Activated T-helper 2 cell treated with anti-CD3 and anti-CD28 coated beads, Interferon-gamma antibody, Interleukin-2, Interleukin-4, amounts not matched to agents 10 μg/mL and 5 μg/mL and 100 μg/mL, durations not matched to agents 14 hours and 24 hours and 36 hours (primary cell): ENCODE measurements at places on chromosomes 13 and 19.

- H3K27ac ChIP-seq = no peak overlapping the region
- no peak for DNase-seq
- H3K36me3 ChIP-seq = no peaks in the 10 kb centered on the region
- H3K4me1 ChIP-seq = no peaks in the 10 kb centered on the region
- H3K4me3 ChIP-seq = no peak overlapping the region
Observed at GRCh38 chr13:110331362-110331761, 24.3 kb downstream of the COL4A2 start.

DNA sequence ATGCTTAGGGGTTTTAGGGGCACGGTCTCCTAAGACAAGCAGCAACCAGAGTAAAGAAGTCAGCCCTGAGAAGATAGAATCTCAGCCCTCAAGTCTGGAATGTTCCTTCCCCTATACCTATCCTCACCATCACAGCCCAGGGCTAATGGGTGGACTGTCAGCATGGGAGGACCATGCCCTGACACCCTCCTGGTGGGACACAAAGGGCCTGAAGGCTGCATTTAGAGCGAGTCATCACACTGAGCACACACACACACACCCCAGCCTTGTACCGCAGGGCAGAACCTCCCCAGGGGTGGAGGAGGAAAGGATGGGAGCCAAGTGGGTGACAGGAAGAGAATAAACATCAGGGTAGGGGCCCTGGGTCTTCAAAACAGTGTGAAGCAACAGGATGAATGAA, 174.8 kb upstream of the SERP2 start:
- no peak overlapping the region for H3K27ac ChIP-seq
- no peaks in the 10 kb centered on the region for H3K36me3 ChIP-seq
- no peak for DNase-seq
- no peak overlapping the region for H3K4me3 ChIP-seq

DNA sequence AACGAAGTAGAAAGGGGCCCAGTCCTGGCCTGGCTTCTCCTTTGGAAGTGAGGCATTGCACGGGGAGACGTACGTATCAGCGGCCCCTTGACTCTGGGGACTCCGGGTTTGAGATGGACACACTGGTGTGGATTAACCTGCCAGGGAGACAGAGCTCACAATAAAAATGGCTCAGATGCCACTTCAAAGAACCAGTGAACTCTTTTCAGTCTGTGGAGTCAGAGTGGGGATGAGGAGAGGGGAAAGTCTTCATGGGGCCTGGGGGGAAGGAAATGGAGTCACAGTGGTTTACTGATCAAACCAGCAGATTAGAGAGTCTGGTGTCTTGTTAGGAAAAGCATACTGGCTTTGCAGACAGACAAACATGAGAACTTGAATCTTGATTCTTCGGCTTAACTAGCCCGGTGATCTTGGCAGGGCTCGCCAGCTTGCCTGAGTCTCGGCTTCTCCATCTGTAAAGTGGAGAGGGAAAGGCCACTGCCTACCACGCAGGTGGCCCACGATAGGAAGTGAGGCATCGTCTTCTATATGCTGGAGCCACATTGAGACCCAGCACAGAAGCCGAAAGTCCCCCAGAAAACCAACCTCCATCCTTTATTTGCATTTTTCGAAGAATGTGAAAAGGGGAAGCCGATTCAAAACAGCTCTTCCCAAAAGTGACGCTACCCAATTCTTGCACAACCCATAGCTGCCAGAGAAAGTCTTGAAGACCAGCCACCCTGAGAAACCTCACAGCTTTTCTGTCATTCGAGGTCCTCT, at the start of gene FFAR1:
Gene FFAR1, plus strand, starts transcription at position 732 of the 759 bp plus-strand sequence. CDS start 3,650 bp downstream, outside the sequence.
- H3K4me3 ChIP-seq = peak within 1 kb of the TSS; percentile 58
- DNase-seq = peak; percentile 23
- H3K4me1 ChIP-seq = peaks cover 30% of the 10 kb centered on the region
- H3K36me3 ChIP-seq = no peaks in the 10 kb centered on the region

GRCh38 chr13:51873117-51873798, 11.5 kb downstream of the CCDC70 start:
- no peak for DNase-seq
- H3K4me3 ChIP-seq = no peak overlapping the region
- H3K36me3 ChIP-seq = no peaks in the 10 kb centered on the region
- H3K27ac ChIP-seq = no peak overlapping the region
- H3K4me1 ChIP-seq = no peaks in the 10 kb centered on the region

DNA sequence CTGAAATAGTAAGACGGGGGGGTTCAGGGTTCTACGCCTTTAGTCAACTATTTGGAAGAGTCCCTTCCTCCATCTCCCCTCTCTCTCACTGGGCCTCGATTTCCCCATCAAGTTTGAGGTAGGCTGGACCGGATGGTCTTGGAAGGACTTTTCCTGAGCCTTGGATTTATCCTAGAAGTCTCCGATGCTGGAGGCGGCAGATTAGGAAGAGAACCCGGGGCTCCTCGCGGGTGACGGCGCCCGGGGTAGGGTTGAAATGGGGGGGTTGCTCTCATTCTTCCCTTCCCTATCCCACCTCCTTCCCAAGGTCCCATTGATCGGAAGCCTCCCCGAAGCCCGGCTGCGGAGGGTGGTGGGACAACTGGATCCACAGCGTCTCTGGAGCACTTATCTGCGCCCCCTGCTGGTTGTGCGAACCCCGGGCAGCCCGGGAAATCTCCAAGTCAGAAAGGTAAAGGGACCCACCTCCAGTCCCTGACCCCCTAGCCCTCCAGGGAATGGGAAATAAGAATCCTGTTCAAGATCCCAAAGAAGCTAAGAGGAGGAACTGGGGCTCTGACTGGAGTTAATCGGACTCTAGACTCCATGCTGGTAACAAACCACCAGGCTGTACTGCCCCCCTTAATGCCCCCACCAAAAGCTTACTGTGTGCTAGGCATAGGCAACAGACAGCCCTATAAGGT, 781 bp downstream of the QPCTL start:
- peak overlapping the region; percentile 99 for H3K27ac ChIP-seq
- H3K4me3 ChIP-seq = peak overlapping the region; percentile 94
- H3K36me3 ChIP-seq = peaks cover 54% of the 10 kb centered on the region
- peaks cover 17% of the 10 kb centered on the region for H3K4me1 ChIP-seq

GRCh38 chr13:112113851-112114250, 46.9 kb downstream of the SOX1 start:
- no peak overlapping the region for H3K4me3 ChIP-seq
- H3K4me1 ChIP-seq = no peaks in the 10 kb centered on the region
- no peak for DNase-seq
- peaks cover 15% of the 10 kb centered on the region for H3K27me3 ChIP-seq

DNA sequence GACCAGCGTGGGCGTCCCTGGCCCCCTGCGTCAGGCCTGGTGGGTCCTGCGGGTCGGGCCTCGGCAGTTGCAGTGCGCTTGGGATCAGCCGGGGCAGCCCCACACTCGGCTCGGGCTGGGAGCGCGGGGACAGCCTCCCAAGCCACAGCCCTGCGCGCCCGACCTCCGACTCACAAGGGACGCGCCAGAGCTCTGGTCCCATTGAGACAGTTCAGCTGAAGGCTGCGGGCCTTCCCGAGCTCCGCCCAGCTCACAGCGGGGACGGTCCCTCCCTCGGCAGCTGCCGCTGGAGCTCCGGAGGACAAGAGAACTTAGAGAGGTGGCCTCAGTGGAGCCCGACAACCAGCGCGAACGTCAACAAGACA, 45.7 kb upstream of the ZNF730 start:
- no peaks in the 10 kb centered on the region for H3K4me1 ChIP-seq
- no peaks in the 10 kb centered on the region for H3K27me3 ChIP-seq
- DNase-seq = no peak

- peaks cover 88% of the 10 kb centered on the region for H3K36me3 ChIP-seq
- DNase-seq = no peak
- no peak overlapping the region for H3K27ac ChIP-seq
- H3K4me3 ChIP-seq = no peak overlapping the region
Observed at GRCh38 chr19:14412996-14413692, 6.0 kb downstream of the DDX39A start.

DNA sequence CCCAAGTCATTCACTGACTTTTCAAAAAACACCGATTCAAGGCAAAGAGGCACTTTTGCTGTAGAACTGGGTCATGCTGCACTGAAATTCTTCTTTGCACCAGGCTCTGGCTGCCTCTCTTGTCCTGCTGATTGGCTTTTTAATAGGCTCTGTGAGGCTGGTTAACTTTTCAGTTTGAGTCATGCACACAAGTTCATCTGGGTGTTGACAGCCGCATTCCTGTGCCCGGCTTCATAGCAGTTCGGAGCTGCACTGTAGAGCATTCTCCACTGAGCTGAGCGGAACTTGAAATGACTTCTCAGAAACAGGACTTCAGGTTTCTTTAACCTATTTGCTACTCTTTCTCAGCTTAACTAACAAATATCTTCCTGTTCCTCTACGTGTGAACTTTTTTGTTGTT, 978.3 kb downstream of the UQCRFS1 start:
- no peak overlapping the region for H3K27ac ChIP-seq
- no peaks in the 10 kb centered on the region for H3K4me1 ChIP-seq
- no peaks in the 10 kb centered on the region for H3K36me3 ChIP-seq
- no peak overlapping the region for H3K4me3 ChIP-seq
- H3K27me3 ChIP-seq = no peaks in the 10 kb centered on the region

DNA sequence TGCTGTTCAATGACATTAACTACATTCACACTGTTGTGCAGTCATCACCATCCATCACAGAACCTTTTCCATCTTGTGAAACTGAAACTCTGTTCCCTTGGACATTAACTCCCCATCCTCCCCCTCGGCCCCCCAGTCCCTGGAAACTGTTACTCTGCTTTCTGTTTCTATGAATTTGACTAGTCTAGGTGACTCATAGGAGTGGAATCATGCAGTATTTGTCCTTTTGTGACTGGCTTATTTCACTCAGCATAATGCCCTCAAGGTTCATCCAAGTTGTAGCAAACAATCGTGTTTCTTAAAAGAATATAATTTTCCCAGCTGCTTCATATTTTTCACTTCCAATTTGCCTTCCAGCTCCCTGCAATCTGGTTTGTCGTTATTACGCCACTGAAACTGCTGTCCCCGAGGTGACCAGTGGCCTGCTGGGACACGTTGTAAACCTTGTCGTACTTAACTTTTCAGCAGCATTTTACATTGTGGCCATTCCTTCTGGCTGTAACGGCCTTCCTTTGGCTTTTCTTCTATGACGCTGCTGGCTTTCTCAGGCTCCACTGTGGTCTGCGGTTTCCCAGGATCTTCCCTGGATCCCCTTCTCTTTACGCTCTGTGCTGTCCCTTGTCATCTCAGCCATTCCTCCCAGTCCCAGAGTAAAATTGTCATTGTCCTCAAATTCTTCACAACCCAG, 74.0 kb downstream of the DHRS12 start:
- H3K4me3 ChIP-seq = no peak overlapping the region
- H3K4me1 ChIP-seq = peaks cover 11% of the 10 kb centered on the region
- no peaks in the 10 kb centered on the region for H3K27me3 ChIP-seq
- DNase-seq = peak; percentile 19
- H3K27ac ChIP-seq = no peak overlapping the region

DNA sequence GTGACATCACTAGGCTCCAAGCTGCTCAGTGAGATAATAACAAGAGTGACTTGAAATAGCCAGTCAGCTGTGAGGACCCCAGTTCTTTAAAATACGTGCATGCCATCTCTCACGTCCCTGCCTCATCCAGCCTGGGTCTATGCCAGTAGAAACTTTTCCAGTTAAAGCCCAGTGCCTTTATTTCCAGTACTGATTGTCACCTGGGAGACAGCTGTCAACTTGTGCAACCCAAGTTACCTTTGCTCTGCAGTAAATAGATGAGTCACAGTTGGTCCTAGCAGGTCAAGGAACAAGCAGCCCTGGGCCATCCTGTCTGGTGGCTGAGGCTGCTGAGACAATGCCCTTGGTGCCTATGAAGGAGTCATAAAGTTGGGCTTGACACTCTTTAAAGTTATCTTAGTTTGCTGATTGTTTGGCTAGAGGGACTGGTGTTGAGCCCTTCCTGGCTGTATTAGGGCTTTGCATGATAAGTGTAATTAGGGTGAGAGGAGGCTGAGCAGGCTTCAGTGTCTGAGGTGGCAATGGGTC, 228.7 kb downstream of the LACC1 start:
- peaks cover 4% of the 10 kb centered on the region for H3K4me1 ChIP-seq
- H3K27me3 ChIP-seq = peaks cover 3% of the 10 kb centered on the region
- no peak overlapping the region for H3K27ac ChIP-seq
- no peaks in the 10 kb centered on the region for H3K36me3 ChIP-seq
- no peak for DNase-seq

DNA sequence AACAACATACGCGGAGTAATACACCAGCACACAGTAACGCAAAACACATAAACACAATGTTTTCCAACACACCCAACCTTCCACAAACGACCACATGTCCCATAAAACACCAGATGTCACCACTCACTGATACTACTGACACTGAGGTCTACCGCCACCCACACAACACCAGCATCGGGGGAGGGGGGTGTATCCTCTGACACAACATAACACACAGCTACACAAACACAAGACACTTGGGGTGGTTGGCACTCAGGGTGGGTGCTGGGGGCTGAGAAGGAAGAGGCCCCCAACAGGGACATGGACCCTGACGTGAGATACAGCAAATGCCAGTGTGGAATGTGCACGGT, 1.5 kb upstream of the KCNN4 start:
- DNase-seq = no peak
- H3K27me3 ChIP-seq = no peaks in the 10 kb centered on the region
- H3K4me1 ChIP-seq = peaks cover 61% of the 10 kb centered on the region
- peak overlapping the region; percentile 85 for H3K27ac ChIP-seq
- peak overlapping the region; percentile 57 for H3K4me3 ChIP-seq
- H3K36me3 ChIP-seq = peaks cover 21% of the 10 kb centered on the region

- no peak overlapping the region for H3K4me3 ChIP-seq
- no peak overlapping the region for H3K27ac ChIP-seq
- DNase-seq = no peak
- H3K27me3 ChIP-seq = no peaks in the 10 kb centered on the region
- H3K4me1 ChIP-seq = no peaks in the 10 kb centered on the region
Observed at GRCh38 chr13:90118467-90119071, 1228.9 kb upstream of the MIR17HG start.

DNA sequence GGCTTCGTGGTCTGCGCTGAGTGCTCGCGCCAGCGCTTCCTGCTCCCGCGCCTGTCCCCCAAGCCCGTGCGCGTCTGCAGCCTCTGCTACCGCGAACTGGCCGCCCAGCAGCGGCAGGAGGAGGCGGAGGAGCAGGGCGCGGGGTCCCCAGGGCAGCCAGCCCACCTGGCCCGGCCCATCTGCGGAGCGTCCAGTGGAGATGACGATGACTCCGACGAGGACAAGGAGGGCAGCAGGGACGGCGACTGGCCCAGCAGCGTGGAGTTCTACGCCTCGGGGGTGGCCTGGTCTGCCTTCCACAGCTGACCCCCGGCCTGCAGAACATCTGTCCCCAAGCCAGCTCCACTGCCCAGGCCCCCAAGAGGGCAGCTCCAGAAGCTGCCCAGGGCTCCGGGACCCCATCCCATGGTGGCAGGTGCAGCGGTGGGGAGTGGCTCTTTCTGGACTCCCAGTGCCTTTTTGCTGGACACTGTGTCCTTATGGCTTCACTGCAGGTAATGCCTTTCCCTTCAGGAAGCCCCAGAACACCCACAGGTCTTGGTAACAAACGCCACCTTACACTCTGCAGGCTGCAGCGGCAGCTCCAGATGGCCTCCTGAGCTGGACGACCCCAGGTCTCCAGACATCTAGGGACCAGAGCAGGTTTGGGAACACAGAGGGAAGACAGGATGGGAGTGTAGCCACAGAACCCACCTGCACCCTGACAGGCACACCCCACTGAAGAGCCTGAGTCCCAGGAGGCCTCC, 9.3 kb downstream of the PLEKHF1 start:
- peaks cover 54% of the 10 kb centered on the region for H3K4me1 ChIP-seq
- H3K27me3 ChIP-seq = no peaks in the 10 kb centered on the region
- H3K4me3 ChIP-seq = no peak overlapping the region
